Umbilical cord (tissue), 2 donors: ENCODE measurements at places on chromosomes 4 and X. TPM values are rescaled to one million over a fixed set of nuclear protein-coding genes. Genes with fewer than 3 reads are reported as not detected.

Gene GPR173
- total RNA-seq: not detected

Gene REELD1
- not detected for total RNA-seq

Gene SRP72
- 79.2 TPM for total RNA-seq

Gene PAGE5
- total RNA-seq: not detected

Gene PROM1
- total RNA-seq: 4.1 TPM
